ENCODE measurements at places on chromosomes 5 and 9. TPM values are rescaled to one million over a fixed set of nuclear protein-coding genes. Genes with fewer than 3 reads are reported as not detected.

SV2C gene
- 0.59 TPM for total RNA-seq

RMRP gene
- 1,664 TPM for total RNA-seq

WDR38 gene
- not detected for total RNA-seq

IL4 gene
- not detected for total RNA-seq

P4HA2 gene
- 34.8 TPM for total RNA-seq

DNA sequence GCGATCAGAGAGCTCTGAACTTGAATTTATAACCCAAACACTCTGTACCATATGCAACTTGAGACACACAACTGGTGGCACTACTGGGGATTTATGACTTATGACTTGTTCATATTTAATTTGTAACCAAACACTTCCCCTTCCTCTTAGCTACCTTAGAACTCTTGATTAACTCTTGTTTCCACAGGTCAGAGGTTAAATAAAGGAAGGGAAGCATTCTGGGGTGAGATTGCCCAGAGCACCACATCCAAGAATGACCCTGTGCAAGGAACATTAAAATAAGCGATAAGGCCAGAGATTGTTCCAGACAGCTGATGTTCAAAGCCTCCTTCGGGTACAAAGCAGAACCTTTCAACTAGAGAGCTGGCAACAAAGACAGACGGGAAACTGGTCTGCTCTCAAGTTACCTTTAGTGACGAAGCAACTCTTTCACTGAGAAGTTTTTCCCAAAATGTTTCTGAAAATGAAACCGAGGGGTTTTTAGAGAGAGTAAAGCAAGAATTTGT is 242.6 kb downstream of the DENND1A start:
- no peaks in the 10 kb centered on the region for H3K4me1 ChIP-seq
- H3K4me3 ChIP-seq: no peak overlapping the region
- no peak overlapping the region for H3K27ac ChIP-seq
- no peaks in the 10 kb centered on the region for H3K36me3 ChIP-seq

GRCh38 chr9:3760031-3760430 is 234.2 kb upstream of the RFX3 start:
- H3K4me1 ChIP-seq: no peaks in the 10 kb centered on the region
- no peak overlapping the region for H3K4me3 ChIP-seq
- no peak overlapping the region for H3K27ac ChIP-seq
- no peak for DNase-seq

DNA sequence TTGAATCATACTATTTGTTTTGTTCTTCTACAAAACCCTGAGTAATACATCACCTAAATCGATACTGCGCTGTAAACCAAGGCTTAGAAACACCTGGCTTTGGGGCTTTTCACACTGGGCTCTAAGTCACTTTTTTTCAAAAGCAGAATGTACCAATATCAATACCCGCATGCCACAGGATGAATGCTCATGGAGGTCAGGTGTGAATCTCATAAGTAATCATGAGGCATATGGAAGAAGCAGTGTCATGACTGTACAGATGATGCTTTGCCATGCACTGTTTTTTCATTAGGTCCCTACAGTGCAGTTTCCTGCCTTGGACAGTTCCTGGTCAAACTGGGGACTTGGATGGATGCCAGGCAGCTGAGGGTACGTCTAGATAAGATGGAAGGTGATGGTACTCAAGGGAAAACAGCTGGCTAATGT is 49.0 kb upstream of the ATG10 start:
- H3K4me3 ChIP-seq: no peak overlapping the region
- no peaks in the 10 kb centered on the region for H3K27me3 ChIP-seq
- no peak overlapping the region for H3K27ac ChIP-seq
- H3K36me3 ChIP-seq: no peaks in the 10 kb centered on the region
- no peaks in the 10 kb centered on the region for H3K4me1 ChIP-seq
- DNase-seq: no peak

GRCh38 chr5:111165058-111165457 is 59.1 kb upstream of the CAMK4 start:
- H3K27me3 ChIP-seq: no peaks in the 10 kb centered on the region
- no peaks in the 10 kb centered on the region for H3K36me3 ChIP-seq

GRCh38 chr5:38013107-38013506 is 173.3 kb upstream of the GDNF start:
- no peak overlapping the region for H3K4me3 ChIP-seq
- H3K4me1 ChIP-seq: no peaks in the 10 kb centered on the region
- H3K36me3 ChIP-seq: no peaks in the 10 kb centered on the region

- H3K4me3 ChIP-seq: peak within 1 kb of the TSS; percentile 55
- H3K27ac ChIP-seq: peak within 1 kb of the TSS; percentile 11
- no peak for DNase-seq
- H3K4me1 ChIP-seq: no peaks in the 10 kb centered on the region
- no peaks in the 10 kb centered on the region for H3K27me3 ChIP-seq
Measured at GRCh38 chr5:84384604-84385575, at the start of gene EDIL3. Gene EDIL3, minus strand, starts transcription at chr5:84384880. Its CDS starts 506 bp downstream, at chr5:84384374.

DNA sequence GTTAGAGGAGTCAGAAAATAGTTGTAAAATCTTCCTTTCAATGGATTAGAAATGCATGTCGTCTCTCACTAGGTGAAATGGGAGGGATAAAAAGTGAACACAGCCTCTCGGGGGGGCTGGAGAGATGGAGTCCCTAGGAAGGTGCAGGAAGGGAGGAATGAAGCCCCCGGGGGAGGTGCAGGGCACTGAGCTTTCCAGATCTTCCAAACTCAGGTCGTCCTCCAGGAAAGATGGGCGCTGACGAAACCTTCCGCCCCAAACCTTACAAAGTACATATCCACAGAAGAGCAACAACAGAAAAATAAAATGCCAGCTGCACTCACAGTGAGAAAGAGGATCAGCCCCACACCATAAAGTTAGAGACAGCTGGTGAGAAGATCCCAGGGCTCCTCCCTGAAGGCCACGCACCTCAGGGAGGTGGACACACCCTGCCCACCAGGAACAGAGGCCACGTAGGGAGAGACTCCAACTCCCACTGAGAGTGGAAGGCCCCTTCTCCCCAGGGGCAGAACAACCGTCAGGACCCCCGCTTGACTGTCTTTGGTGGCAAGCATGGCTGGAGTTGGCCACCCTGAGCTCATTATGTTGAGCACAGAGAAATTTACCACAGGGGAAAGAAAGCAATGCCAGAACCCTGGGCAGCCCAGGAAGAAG is 174.3 kb downstream of the AUH start:
- no peaks in the 10 kb centered on the region for H3K36me3 ChIP-seq
- no peaks in the 10 kb centered on the region for H3K4me1 ChIP-seq
- H3K4me3 ChIP-seq: no peak overlapping the region
